ENCODE measurements at places on chromosomes 12 and 14.

DNA sequence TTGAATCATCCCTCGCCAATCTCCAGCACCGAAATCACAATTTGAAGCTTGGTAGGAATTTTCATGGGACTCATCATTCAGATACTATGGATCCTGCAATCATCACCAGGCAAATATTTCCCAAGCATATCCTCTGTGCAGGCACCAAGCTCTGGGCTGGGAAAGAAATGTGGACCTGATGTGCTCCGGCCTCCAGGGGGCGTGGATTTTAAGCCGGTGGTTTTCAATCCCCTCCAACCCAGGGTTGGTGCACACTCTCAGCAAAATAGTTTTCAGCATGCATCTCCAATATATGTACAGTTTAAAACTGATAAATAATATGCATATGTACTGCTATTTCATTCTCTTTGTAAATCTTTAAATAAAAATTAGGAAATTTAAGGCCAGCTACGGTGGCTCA is 98.9 kb downstream of the RBM19 start:
- no peak for DNase-seq

DNA sequence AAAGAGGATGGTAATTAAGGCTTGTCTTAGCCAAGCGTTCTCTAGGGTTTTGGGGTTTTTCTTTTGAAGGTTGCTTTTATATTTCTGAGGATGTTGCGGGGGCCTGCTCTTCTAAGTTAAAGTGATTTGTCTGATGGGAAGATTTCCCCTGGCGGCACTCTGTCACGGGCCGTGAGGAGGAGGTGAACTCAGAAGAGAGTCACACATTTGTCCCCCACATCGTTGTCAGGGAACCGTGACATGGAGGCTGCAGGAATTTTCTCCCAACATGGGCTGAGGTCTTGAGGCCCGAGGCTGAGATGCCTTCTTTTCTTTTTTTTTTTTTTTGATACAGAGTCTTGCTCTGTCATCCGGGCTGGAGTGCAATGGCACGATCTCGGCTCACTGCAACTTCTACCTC is 71.5 kb downstream of the ADGRD1 start:
- DNase-seq = no peak

- DNase-seq = no peak
These were observed 411.1 kb downstream of the CCER1 start for GRCh38 chr12:90543841-90544240.

DNA sequence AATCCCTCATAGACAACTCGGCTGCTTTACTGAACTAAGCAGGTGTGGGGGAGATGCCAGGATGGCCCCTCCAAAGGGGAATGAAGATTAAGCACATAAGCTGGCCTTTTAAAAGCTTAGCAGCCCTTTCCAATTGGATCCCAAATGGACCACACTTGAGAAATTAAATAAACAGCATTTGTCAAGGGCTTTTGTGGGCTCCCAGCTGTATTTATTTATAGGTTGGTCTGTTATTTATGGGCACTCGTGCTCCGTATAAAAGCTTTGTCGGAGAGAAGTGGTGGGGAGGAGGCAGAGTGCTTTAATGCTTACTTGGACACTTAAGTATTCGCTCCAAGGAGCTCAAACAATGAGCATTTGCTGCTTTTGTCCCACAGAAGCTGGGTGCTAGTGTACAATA is 580.2 kb downstream of the MED13L start:
- DNase-seq = no peak

DNA sequence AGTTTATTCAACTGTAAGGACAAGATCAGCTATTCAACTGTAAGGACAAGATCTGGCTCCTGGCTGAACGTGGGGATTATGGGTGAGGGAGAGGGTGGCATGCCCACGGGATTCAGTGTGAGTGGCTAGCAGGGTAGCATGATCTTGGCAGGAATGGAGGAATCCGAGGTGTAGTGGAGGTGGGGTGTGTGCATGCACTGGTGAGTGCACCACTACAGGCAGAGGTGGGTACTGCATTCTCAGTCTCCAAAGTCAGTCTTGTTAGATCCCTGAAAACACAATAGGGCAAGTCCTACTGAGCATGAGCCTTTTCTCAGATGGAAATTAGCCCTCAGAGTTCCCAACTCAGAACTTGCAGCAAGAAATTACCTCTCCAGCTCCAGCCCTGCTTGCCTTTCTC is 32.2 kb upstream of the DCD start:
- no peak for DNase-seq

DNA sequence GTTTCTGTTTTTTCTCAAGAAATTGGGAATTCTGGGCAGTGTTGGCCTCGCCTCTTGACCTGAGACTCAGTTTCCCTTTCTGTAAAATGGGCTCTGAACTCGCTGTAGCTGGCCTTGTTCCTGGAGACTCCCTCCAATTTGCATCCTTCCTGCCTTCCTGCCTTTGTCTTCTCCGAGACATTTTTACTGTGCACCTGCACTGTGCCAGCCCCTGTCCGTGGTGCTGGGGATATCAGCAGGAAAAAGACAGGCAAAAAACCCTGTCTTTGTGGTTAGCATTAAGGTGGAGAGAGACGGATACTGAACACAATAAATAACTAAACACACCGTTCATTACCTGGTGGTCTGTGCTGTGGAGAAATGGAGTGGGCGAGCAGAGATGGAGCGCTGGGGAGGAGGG is 129.8 kb downstream of the AACS start:
- no peak for DNase-seq

DNA sequence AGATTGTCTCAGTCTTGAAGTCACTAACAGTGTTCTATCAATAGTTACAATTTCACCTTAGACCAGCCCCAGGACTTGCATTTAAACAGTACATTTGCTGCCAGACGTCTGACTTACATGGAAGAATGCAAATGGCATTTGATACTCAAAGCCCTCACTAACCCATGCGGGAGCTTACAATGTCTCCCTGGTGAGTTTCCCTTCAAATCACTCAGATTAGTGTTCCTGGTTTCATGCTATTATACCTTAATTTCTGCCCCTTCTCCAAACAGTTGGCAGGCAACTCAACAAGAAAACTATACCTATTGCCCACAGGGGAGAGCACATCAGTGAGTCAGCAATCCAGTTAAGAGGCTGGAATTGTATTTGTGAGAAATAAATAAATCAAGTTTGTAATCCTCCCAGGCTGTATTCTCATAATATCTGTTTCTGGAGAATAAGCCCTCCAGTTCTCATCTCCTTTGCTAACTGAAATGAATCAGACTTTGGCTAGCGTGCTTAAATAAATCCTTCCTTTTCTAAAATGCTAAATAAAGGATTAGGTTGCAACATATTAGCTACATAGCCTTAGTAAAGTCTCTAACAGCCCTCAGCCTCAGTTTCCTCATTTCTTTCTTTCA is 23.7 kb downstream of the GSTZ1 start:
- no peak for DNase-seq

DNA sequence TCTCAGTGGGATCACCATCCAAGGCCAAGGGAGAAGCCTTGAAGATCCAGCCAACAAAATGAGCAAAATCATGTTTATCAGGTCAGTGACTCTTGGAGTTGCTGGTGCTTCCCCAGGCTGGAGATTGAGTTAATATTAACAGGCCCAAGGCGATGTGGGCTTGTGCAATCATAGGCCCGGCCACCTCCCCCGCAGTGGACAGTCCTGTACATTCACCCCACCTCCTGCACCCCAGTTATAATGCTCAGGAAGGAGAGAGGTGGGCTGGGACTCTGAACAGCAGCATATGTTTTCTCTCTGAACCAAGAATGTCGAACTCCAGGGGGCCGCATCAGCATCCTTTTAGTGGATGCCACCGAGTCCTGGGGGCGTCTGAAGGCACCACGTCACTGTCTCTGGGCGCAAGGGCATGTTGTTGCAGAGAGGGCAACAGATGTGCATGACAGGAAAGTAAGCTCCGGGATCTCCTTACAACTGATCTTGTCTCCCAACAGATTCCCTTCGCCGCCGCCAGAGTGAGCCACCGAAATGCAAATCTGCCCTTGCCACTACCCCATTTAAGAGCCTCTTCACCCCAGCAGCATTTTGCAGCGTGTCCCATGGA is 32.2 kb upstream of the SERPINA6 start:
- DNase-seq = no peak

DNA sequence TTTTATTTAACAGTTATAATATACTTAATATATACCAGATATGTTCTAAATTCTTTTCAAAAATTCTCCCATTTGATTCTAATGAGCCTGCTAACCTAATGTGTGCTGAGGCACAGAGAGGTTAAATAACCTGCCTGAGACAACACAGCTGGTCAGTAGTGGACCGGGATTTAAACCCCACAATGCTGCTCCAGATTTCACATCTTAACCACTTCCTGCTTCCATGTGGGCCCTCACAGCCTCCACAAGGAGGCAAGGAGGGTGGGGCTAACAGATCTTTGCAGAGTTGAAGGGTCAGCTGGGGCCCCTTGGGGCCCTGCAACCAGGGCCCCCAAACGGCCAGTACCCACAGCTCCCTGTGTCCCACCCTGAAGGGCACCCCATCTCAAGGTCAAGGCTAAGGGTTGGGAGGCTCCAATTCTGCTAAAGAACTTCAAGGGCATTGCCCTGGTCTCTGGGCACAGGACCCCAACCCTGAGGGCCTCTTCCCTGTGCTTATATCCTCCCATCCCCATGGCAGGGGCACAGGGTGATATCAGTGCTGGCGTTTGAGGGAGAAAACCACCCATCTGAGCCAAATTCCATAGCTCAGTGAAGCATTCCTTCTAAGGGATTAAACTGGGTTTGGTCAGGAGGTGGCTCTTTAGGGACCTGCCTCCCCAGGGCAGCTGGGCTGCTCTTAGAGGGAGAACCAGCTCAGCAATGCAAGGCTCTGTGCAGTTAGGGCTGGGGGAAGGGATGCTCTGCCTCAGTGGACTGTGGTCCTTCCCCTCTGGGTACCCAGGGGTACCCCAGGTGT is 2.2 kb downstream of the KRT80 start:
- no peak for DNase-seq

DNA sequence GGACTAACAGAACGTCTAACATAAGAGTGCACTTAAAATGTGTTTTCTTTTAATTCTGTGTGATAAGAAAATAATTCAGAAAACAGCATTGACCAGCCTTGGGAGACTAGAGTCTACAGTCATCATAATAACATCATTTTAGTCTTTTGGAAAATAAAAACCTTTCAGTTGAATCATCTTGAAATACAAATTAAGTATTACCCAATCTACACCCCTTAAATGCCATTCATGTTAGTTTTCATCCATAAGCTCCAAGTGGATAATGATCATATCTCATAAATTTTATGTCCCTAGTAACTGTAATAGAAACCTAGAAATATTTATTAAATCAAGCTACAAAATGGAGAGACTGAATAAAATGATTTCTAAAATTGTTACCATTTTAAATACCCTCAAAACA is 32.4 kb downstream of the EPS8 start:
- no peak for DNase-seq

- DNase-seq = no peak
These were observed 9.7 kb upstream of the RIC8B start for GRCh38 chr12:106764738-106765137.

- no peak for DNase-seq
These were observed 43.8 kb upstream of the ATF1 start for GRCh38 chr12:50720085-50720484.

GRCh38 chr12:22018860-22019259 is 27.2 kb upstream of the CMAS start:
- no peak for DNase-seq

DNA sequence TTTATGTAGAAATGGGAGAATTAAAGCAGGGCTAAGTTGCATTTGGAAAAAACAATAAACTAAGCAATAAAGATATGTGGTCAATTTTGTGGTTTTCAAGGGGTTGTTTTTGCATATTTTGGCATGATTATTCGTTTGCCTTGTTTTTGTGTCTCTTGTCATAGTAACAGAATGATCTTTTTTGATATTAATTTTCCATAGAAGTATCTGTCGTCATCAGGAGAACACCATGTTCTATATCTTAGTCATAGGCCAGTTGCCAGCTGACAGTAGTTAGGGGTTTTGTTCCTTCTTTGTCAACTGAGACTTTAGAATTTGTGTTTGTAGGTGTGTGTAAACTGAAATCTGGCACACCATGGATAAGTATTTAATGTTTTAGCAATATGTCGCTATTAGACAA is 1354.8 kb downstream of the LRFN5 start:
- DNase-seq = no peak

GRCh38 chr14:105147671-105148603 is 20.6 kb downstream of the JAG2 start:
- no peak for DNase-seq

DNA sequence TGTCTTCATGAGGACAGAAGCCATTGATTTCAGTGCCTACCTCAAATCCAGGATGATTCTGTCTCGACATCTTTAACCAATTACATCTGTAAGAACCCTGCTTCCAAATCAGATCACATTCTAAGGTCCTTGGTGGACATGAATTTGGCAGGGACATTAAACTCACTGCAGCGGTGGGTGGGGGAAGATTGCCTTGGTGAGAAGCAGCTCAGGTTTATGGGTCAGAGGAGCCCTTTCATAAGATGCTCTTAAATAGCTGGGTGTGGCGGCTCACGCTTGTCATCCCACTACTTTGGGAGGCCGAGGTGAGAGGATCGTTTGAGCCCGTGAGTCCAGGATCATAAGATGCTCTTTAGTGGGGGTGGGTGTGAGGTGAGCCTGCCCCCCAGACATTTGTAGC is 42.9 kb downstream of the ELK3 start:
- no peak for DNase-seq

GRCh38 chr14:29756019-29756385 is 171.6 kb downstream of the PRKD1 start:
- DNase-seq = no peak

DNA sequence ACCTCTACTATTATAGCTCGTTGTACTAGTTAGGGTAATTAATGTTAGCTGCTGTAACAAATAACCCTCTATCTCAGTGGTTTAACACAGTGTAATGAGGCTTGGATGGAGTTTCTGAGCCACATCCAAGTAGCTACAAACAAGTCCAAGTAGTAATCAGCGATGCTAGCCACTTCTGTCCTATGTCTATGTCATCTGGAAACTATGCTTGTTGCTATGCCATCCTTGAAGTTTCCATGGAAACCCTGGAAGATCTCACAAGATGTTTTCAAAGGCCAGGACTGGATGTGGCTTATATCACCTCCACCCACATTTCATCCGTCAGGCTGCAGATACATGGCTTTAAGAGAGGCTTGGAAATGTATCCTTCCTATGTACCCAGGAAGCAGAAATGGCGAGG is 422.1 kb downstream of the AACS start:
- DNase-seq = no peak

DNA sequence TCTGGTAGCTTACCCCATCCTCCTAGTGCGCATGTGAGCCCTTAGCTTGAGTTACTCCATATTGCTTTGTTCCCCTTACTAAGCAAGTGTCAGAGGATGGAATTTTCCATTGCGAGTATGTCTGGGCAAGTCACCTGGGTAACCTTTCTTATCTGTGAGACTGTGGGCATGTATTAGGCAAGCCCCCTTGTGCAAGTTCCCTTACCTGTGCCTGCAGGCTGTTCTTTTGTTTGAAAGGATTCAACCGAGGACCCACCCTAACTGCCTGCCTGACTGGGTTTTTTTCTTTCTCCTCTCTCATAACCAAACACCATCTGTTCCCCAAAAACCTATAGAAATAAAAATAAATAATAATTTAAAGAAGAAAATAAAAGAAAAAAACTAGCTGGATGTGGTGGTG is 22.3 kb upstream of the PPP2R5E start:
- DNase-seq = no peak

DNA sequence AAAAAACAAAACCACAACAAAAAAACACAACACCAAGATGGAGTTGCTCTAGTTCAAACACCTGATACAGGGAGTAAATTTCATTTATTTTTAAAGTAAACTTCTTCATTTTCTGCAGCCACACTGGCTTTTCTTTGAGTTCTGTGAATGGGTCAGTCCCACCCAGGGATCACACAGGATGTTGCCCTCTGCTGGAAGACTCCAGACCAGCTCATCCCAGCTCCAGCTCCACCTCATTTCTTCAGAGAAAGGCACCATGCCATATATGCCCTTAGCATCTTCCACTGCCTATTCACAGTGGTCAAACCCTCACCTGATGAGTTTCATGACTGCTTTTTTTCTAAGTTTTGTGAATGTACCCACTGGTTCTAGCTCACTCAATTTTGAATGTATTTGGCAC is 8.0 kb downstream of the GLIPR1 start:
- no peak for DNase-seq

Measured in stimulated activated CD8-positive, alpha-beta memory T cell treated with anti-CD3 and anti-CD28 coated beads, Interleukin-7, amount 100 ng/mL, for 4 hours (primary cell).